ENCODE measurements at places on chromosomes 12 and 14. TPM values are rescaled to one million over a fixed set of nuclear protein-coding genes. Genes with fewer than 3 reads are reported as not detected.

The MMP14 gene
- total RNA-seq: 182 TPM

GRCh38 chr14:28088125-28088524 is 678.5 kb upstream of the FOXG1 start:
- no peaks in the 10 kb centered on the region for H3K4me1 ChIP-seq
- H3K27me3 ChIP-seq: no peaks in the 10 kb centered on the region
- no peak for DNase-seq
- H3K4me3 ChIP-seq: no peak overlapping the region

- H3K4me3 ChIP-seq: peak overlapping the region; percentile 10
- H3K27me3 ChIP-seq: no peaks in the 10 kb centered on the region
- H3K27ac ChIP-seq: peak overlapping the region; percentile 50
- peaks cover 14% of the 10 kb centered on the region for H3K4me1 ChIP-seq
- H3K36me3 ChIP-seq: no peaks in the 10 kb centered on the region
Measured at GRCh38 chr14:59407246-59408010, 57.8 kb downstream of the GPR135 start.

GRCh38 chr12:39618701-39619100 is 902 bp downstream of the ABCD2 start:
- peaks cover 2% of the 10 kb centered on the region for H3K4me1 ChIP-seq
- H3K27me3 ChIP-seq: no peaks in the 10 kb centered on the region
- peak overlapping the region; percentile 84 for H3K4me3 ChIP-seq

DNA sequence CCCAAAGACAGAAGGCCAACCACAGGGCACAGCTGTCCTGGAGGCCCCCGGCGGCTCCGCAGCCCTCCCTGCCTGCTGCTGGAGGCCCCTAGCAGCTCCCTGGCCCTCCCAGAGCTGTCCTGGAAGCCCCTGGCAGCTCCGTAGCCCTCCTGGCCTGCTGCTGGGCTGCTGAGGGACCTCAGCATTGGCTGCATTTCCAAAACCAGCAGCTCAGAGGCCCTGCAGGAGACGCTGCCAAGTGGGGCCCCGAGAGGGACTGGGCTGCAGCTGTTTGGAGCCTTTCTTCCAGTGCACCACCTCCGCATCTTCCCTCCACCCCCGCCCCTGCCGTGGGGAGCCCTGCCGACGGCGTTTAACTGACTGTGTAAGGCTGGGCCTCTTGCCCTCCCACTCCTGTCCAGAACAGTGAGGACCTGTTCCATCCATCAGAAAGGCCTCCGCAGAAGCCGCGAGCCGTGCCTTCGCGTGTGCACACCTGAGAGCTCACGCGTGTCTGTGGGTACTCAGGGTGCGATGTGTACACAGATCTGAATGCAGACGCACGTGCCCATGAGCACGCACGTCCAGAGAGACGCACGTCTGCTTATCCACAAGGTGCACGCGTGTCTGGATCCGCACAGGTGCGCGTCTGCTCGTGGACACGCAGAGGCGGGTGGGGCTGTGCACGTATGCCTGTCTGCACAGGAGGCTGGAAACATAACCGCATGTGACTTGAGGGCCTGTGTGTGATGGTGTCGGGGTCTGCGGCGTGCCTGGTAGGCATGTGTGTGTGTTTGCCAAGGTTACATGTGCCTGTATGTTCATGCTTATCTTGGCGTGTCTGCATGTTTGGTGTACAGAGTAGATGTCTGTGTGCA is 57.0 kb upstream of the FBRSL1 start:
- H3K27ac ChIP-seq: no peak overlapping the region
- no peak for DNase-seq
- H3K4me1 ChIP-seq: peaks cover 12% of the 10 kb centered on the region
- no peaks in the 10 kb centered on the region for H3K36me3 ChIP-seq
- H3K27me3 ChIP-seq: no peaks in the 10 kb centered on the region

GRCh38 chr12:95517246-95517645 is 34.0 kb downstream of the USP44 start:
- H3K27me3 ChIP-seq: no peaks in the 10 kb centered on the region
- no peak overlapping the region for H3K4me3 ChIP-seq
- H3K27ac ChIP-seq: no peak overlapping the region
- H3K4me1 ChIP-seq: no peaks in the 10 kb centered on the region
- peaks cover 33% of the 10 kb centered on the region for H3K36me3 ChIP-seq
- no peak for DNase-seq

- no peak for DNase-seq
- H3K4me3 ChIP-seq: no peak overlapping the region
- no peaks in the 10 kb centered on the region for H3K27me3 ChIP-seq
- no peak overlapping the region for H3K27ac ChIP-seq
Measured at GRCh38 chr14:35927727-35928126, 101.6 kb downstream of the BRMS1L start.

The BICD1 gene
- total RNA-seq: 44.7 TPM

- H3K27ac ChIP-seq: peak overlapping the region; percentile 53
- no peaks in the 10 kb centered on the region for H3K27me3 ChIP-seq
- H3K36me3 ChIP-seq: no peaks in the 10 kb centered on the region
- no peak overlapping the region for H3K4me3 ChIP-seq
Measured at GRCh38 chr12:53651737-53652136, 24.1 kb downstream of the ATP5MC2 start.

The ABCC9 gene
- total RNA-seq: 19.6 TPM

- no peak overlapping the region for H3K27ac ChIP-seq
- no peak for DNase-seq
- H3K36me3 ChIP-seq: no peaks in the 10 kb centered on the region
Measured at GRCh38 chr14:51283402-51284085, 43.5 kb downstream of the TMX1 start.

DNA sequence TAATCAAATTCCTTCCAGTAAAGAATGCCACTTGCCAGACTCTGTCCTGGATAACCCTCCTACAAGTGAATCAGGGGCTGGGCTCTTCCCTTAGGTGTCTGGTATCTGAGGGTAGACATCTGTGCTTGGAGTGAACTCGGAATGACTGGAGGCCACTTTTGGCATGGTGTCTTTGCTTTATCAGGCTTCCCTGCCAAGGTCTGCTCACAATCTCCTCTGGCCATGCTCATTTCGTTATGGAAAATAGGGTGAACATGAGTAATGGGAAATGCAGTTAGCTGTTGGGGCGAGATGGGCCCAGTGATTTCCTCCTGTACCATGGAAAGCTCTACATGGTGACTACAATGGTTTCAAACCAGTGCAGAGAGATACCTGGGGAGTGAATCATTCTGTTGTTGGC is 212.9 kb downstream of the NRXN3 start:
- no peak for DNase-seq
- H3K27me3 ChIP-seq: no peaks in the 10 kb centered on the region
- no peaks in the 10 kb centered on the region for H3K4me1 ChIP-seq
- H3K4me3 ChIP-seq: no peak overlapping the region

DNA sequence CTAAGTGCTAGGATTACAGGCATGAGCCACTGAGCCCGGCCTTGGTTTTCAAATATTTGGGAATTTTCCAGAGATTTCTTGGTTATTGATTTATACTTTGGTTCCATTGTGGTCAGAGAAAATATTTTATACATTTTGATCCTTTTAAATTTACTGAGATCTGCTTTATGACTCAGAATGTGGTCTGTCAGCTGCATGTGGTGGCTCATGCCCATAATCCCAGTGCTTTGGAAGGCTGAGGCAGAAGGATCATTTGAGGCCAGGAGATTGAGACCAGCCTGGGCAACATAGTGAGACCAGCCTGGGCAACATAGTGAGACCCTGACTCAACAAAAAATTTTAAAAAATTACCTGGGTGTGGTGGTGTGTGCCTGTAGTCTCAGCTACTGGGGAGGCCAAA is 49.8 kb downstream of the ADCK1 start:
- H3K27ac ChIP-seq: no peak overlapping the region
- no peak overlapping the region for H3K4me3 ChIP-seq
- H3K4me1 ChIP-seq: no peaks in the 10 kb centered on the region
- no peaks in the 10 kb centered on the region for H3K36me3 ChIP-seq
- no peaks in the 10 kb centered on the region for H3K27me3 ChIP-seq

GRCh38 chr14:105388976-105389375 is 9.4 kb upstream of the TEX22 start:
- H3K27ac ChIP-seq: no peak overlapping the region
- DNase-seq: no peak
- peaks cover 20% of the 10 kb centered on the region for H3K36me3 ChIP-seq
- no peaks in the 10 kb centered on the region for H3K27me3 ChIP-seq
- no peaks in the 10 kb centered on the region for H3K4me1 ChIP-seq

DNA sequence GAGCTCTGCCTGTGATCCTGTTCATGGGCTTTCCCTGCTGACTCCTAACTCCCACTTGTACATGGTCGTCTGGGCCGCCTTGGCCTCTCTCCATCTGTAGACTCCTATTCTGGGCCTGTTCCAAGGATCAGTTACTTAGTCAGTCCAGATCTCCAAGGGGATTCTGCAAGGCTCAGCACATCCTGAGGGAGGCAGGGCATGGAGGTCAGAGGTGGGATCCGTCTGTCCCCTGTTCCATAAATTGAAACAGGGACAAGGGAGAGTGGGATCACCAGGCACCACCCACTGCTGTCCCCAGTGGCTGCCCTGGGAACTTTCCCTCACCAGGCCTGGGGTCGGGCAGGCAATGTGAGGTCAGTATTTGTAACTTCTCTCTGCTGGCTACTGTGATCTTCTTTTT is 43.5 kb downstream of the KCTD10 start:
- H3K4me1 ChIP-seq: peaks cover 6% of the 10 kb centered on the region
- no peaks in the 10 kb centered on the region for H3K36me3 ChIP-seq
- DNase-seq: no peak
- no peak overlapping the region for H3K27ac ChIP-seq
- H3K27me3 ChIP-seq: no peaks in the 10 kb centered on the region

DNA sequence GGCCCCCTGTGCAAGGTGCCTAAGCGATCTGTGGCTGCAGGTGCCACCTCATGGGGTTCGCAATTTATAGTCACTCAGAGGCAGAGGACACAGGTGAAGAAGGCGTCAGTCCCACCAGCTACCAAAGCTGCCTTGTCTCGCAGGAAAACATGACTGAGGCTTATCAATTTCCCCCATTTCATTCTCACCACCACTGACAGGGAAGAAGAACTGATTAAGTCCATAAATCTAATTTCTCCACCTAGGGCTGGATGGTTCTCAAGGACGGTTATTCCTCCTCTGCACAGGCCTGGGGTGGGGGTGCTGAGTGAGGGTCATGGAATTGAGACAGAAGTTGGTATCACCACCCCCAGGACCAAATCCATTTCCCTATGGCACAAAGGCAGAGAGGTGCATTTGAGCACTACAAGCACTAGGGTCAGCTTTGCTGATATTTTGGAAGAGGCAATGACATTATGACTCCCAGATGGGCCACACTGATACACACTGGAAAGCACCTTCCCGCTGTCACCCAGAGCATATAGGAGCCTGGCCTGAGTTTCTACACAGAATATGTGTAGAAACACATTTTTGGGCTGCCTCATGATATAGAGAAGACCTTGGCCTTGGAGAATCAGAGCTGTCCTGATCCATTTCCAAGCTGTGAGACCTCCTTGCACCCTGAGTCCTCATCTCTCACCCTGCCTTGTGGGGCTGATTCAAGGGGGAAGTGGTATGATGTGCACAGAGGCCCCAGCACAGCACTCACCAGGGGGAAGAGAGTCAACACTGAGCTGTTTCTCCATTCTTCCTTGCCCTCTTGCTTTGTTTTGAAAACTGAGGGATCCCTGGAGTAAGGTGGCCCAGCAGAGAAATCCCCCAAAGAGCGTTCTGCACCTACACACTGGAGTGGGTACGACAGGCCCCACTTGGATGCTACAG is 59.4 kb downstream of the PITPNM2 start:
- H3K4me3 ChIP-seq: no peak overlapping the region
- H3K36me3 ChIP-seq: no peaks in the 10 kb centered on the region
- no peak for DNase-seq
- no peaks in the 10 kb centered on the region for H3K27me3 ChIP-seq
